Activated T-cell treated with anti-CD3 and anti-CD28 coated beads, Interleukin-2, amount 50 U/mL, for 72 hours (primary cell): ENCODE measurements at places on chromosomes 12 and 14.

GRCh38 chr12:21992823-21993222 is 51.6 kb upstream of the ABCC9 start:
- DNase-seq = no peak

GRCh38 chr14:95577067-95577800 is 42.4 kb downstream of the GLRX5 start:
- no peak for DNase-seq

DNA sequence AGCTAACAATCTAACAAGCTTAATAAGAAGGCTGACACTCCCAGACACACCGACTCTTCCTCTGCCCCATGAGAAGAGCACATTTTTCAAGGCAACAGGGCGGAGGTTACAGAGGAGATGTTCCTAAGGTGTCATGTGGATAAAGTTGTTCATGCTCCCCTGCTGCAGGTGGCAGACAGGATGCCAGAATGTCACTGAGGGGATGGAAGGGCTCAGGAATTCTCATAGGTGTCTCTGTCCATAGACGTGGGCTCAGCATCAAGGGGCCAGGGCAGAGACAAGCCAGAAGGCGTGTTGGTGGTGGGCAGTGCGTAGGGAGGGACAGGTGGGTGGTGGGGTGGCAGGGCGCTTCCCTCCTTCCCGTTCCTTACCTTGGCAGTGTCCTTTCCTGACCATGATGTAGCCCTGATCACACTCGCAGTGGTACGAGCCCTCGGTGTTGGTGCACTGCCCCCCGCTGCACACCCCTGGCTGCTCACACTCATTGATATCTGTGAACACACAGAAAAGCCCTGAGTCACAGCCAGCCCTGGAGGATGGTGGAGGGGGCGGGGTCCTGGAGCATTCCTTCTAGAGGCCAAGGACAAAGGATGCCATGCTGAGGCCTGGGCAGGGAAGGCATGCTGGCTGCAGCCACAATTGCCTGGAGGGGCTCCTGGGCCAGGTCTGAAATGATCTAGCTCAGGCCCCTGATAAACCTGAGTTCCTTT is 23.0 kb downstream of the ISCA2 start:
- no peak for DNase-seq

DNA sequence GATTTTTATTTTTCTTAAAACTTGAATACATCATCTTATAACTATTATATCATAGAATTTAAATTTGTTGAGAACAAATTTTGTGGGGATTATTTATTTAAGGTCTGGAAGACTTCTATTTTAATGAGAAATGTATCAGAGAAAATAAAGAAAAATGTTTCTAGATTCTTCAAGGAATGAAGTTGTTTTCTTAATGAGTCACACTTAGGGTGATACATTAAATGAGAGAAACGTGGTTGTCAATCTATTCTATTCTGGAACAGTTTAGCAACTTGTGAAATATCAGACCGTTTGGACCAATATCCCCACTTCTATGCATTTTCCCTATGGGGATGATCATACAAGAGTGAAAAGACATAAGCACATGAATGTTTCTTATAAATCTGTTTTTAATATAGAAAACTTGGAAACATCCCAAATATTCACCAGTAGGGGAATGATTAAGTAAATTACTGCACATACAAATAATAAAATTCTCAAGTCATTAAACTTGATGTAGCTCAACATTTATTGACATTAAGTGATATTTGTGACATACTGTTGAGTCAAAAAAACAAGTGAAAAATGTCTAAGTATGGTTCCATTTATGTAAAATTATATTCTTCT is 88.5 kb downstream of the E2F7 start:
- DNase-seq = no peak
